Heart right ventricle (tissue), 16 donors: ENCODE measurements at places on chromosomes 7 and 10. TPM values are rescaled to one million over a fixed set of nuclear protein-coding genes. Genes with fewer than 3 reads are reported as not detected.

Gene LEP
- 3.3 TPM for total RNA-seq

Gene RARRES2
- 21.9 TPM for total RNA-seq

Gene PCLO
- 2.3 TPM for total RNA-seq

Gene POLR3A
- 10.4 TPM for total RNA-seq

Gene MRLN
- total RNA-seq: not detected

Gene SRRM3
- total RNA-seq: 2.4 TPM

Gene OR2A5
- not detected for total RNA-seq

Gene SLIT1
- 0.04 TPM for total RNA-seq

Gene PLCE1
- 4.8 TPM for total RNA-seq

DNA sequence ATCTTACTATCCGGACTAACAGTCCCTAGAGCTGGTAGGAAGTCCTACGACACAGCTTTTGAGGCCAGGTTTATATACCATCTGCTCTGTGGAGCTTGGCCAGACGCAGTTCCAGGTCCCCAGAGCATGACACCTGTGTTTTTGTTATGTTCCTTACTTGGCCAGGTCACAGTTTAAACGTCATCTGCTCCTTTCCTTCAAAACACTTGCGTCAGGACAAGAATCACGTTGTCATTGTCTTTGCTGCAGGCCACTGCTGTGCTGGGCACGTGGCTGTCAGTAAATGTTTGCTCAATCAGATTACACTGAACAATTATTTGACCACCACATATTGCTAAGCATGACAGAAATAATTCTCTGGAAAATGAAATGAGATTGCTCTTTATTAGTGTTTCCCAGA lies 23.9 kb downstream of the SLC18A2 start:
- peaks cover 43% of the 10 kb centered on the region for H3K27me3 ChIP-seq
- no peak overlapping the region for H3K4me3 ChIP-seq
- H3K36me3 ChIP-seq: no peaks in the 10 kb centered on the region
- DNase-seq: no peak
- no peaks in the 10 kb centered on the region for H3K4me1 ChIP-seq

GRCh38 chr7:24793982-24794648 lies 36.9 kb upstream of the GSDME start:
- no peak overlapping the region for H3K27ac ChIP-seq
- no peak for DNase-seq
- H3K4me3 ChIP-seq: no peak overlapping the region
- no peaks in the 10 kb centered on the region for H3K4me1 ChIP-seq
- no peaks in the 10 kb centered on the region for H3K36me3 ChIP-seq

GRCh38 chr10:31319602-31320549 lies 860 bp downstream of the ZEB1 start:
- peaks cover 14% of the 10 kb centered on the region for H3K4me1 ChIP-seq
- DNase-seq: peak; percentile 50
- no peaks in the 10 kb centered on the region for H3K36me3 ChIP-seq
- H3K27ac ChIP-seq: peak overlapping the region; percentile 98
- no peaks in the 10 kb centered on the region for H3K27me3 ChIP-seq

GRCh38 chr7:138023618-138024342 lies 21.9 kb upstream of the CREB3L2 start:
- H3K27me3 ChIP-seq: no peaks in the 10 kb centered on the region
- no peaks in the 10 kb centered on the region for H3K36me3 ChIP-seq
- H3K4me3 ChIP-seq: no peak overlapping the region
- DNase-seq: no peak
- H3K27ac ChIP-seq: no peak overlapping the region

- H3K4me1 ChIP-seq: peaks cover 13% of the 10 kb centered on the region
- DNase-seq: no peak
- H3K27me3 ChIP-seq: no peaks in the 10 kb centered on the region
- peak overlapping the region; percentile 28 for H3K27ac ChIP-seq
- no peaks in the 10 kb centered on the region for H3K36me3 ChIP-seq
These were observed 33.5 kb upstream of the CCDC7 start for GRCh38 chr10:32412499-32412853.

DNA sequence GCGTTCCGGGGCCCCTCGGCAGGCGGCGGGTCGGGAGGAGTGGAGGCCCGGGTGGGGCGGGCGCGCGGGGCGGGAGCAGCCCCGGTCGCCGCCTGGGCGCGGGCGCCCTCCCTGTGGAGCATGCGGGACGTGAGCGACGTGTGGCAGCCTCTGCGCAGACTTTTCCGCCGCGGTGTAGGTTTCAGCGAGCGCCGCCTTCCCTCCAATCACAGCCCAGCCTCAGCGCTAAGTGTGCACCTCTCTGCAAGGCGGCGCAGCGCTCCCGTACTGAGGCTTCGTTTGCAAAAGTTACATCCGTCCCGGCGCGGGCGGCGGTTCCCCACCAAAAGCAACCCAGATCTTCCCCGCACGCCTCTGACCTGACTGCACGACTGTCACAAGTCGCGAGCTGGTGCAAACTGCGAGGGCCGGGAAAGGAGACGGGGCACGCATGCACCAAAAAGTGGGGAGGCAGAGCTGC lies 1.2 kb upstream of the PFKFB3 start:
- H3K27ac ChIP-seq: peak overlapping the region; percentile 53
- DNase-seq: peak; percentile 80
- H3K4me3 ChIP-seq: peak overlapping the region; percentile 50
- H3K36me3 ChIP-seq: no peaks in the 10 kb centered on the region
- peaks cover 35% of the 10 kb centered on the region for H3K4me1 ChIP-seq
- no peaks in the 10 kb centered on the region for H3K27me3 ChIP-seq

DNA sequence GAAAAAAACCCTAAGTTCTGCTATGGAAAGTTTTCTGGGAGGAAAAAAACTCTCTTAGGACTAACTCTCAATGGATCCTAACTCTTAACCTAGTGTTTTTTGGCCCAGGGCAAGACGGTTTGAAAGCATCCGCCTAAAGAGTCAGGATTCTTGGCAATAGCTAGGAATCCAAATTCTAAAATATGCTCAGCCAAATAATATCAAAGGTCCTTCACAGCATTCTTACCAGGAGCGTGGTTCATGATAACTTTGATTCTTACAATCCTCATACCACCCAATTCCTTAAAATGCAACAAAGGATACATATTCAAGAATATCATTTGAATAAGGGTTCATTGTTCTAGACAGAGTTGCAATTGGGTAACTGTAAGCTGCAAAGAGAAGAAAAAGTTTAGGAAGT lies 21.3 kb downstream of the CPA1 start:
- no peaks in the 10 kb centered on the region for H3K27me3 ChIP-seq
- H3K36me3 ChIP-seq: no peaks in the 10 kb centered on the region
- no peak overlapping the region for H3K27ac ChIP-seq
- no peaks in the 10 kb centered on the region for H3K4me1 ChIP-seq
- no peak overlapping the region for H3K4me3 ChIP-seq

- DNase-seq: no peak
- H3K4me1 ChIP-seq: no peaks in the 10 kb centered on the region
- peaks cover 2% of the 10 kb centered on the region for H3K27me3 ChIP-seq
- H3K4me3 ChIP-seq: no peak overlapping the region
These were observed 324.8 kb downstream of the SFMBT2 start for GRCh38 chr10:7085913-7086589.

DNA sequence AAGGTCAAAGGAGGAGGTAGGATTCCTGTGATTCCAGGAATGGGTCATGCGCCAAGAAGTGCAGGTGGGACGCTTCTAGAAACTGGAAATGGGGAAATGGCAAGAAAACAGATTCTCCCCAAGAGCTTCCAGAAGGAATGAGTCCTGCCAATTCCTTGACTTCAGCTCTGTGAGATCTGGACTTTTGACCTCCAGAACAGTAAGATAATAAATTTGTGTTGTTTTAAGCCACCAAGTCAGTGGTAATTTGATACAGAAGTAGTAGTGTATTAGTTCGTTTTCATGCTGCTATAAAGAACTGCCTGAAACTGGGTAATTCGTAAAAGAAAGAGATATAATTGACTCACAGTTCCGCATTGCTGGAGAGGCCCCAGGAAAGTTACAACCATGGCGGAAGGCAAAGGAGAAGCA lies 178.6 kb upstream of the GALNT17 start:
- no peaks in the 10 kb centered on the region for H3K4me1 ChIP-seq
- DNase-seq: no peak
- H3K4me3 ChIP-seq: no peak overlapping the region
- no peaks in the 10 kb centered on the region for H3K36me3 ChIP-seq

DNA sequence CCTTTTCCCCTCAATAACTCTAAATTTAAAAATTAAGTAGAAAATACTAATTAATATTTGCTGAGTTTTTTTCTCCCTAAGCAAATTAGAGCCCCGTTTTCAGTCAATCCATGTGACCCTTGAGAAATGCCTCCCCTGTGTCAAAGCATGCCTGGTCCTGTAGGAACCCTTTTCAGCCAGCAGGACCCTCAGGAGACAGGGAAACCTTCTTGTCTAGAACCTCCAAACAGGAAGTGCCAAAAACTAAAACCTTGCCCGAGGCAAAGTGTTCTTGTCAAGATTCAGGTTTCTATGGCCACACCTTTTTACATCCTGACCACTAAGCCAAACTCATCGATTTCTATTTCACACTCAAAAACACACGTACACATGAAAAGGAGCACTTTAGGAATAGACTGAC lies 60.1 kb upstream of the NFE2L3 start:
- DNase-seq: no peak
- H3K4me3 ChIP-seq: no peak overlapping the region
- H3K36me3 ChIP-seq: no peaks in the 10 kb centered on the region

GRCh38 chr7:41517771-41518170 lies 185.1 kb downstream of the INHBA start:
- no peaks in the 10 kb centered on the region for H3K27me3 ChIP-seq
- no peaks in the 10 kb centered on the region for H3K36me3 ChIP-seq
- no peaks in the 10 kb centered on the region for H3K4me1 ChIP-seq
- no peak overlapping the region for H3K4me3 ChIP-seq
- no peak overlapping the region for H3K27ac ChIP-seq
- DNase-seq: no peak

- no peak for DNase-seq
- H3K4me1 ChIP-seq: no peaks in the 10 kb centered on the region
- no peaks in the 10 kb centered on the region for H3K27me3 ChIP-seq
- no peak overlapping the region for H3K4me3 ChIP-seq
- no peaks in the 10 kb centered on the region for H3K36me3 ChIP-seq
These were observed 59.8 kb downstream of the RAMP3 start for GRCh38 chr7:45217358-45217757.

GRCh38 chr7:69189406-69189805 lies 408.9 kb upstream of the AUTS2 start:
- H3K4me1 ChIP-seq: no peaks in the 10 kb centered on the region
- DNase-seq: no peak
- H3K4me3 ChIP-seq: no peak overlapping the region
- no peaks in the 10 kb centered on the region for H3K27me3 ChIP-seq

- peaks cover 17% of the 10 kb centered on the region for H3K27me3 ChIP-seq
- H3K4me1 ChIP-seq: no peaks in the 10 kb centered on the region
- no peaks in the 10 kb centered on the region for H3K36me3 ChIP-seq
- H3K27ac ChIP-seq: no peak overlapping the region
- DNase-seq: no peak
These were observed 220.2 kb downstream of the EMX2 start for GRCh38 chr10:117762819-117763172.

DNA sequence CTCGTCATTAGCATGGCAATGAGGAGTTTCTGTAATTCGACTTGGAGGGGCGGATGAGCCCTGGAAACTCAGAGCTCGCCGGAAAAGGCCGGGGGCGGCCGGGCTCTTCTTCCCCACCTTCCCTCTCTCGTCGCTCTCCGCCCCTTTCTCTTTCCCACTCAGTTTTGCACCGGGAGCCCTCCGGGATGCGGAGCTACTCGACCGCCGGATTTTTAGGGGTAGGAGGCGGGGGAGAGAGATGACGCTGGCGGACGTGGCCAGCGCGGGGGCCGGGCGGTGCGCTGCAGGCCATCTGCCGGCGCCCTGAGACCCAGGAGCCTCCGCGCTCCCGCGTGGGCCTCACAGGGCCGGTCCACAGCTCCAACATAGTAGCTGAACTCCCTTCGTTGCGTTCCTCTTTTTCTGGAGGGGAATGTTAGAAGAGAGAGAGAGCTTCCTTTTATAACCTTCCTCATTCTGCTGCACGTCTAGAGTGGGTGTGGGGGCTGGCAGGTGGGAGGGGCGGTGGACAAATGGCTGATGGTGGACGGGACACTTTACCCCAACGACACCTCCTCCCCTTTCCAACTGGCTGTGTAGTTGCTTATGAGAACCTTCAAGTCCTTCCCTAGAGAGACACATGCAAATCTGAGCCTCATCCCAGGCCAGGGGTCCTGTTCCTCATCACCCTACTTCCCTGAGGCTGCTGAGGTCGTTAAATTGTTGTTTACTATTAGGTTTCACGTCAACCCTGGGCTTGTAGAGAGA lies 1.1 kb upstream of the HOXA1 start:
- H3K4me3 ChIP-seq: peak overlapping the region; percentile 71
- peaks cover 100% of the 10 kb centered on the region for H3K27me3 ChIP-seq
- no peaks in the 10 kb centered on the region for H3K36me3 ChIP-seq
- H3K4me1 ChIP-seq: peaks cover 31% of the 10 kb centered on the region
- H3K27ac ChIP-seq: peak overlapping the region; percentile 45
- DNase-seq: no peak

DNA sequence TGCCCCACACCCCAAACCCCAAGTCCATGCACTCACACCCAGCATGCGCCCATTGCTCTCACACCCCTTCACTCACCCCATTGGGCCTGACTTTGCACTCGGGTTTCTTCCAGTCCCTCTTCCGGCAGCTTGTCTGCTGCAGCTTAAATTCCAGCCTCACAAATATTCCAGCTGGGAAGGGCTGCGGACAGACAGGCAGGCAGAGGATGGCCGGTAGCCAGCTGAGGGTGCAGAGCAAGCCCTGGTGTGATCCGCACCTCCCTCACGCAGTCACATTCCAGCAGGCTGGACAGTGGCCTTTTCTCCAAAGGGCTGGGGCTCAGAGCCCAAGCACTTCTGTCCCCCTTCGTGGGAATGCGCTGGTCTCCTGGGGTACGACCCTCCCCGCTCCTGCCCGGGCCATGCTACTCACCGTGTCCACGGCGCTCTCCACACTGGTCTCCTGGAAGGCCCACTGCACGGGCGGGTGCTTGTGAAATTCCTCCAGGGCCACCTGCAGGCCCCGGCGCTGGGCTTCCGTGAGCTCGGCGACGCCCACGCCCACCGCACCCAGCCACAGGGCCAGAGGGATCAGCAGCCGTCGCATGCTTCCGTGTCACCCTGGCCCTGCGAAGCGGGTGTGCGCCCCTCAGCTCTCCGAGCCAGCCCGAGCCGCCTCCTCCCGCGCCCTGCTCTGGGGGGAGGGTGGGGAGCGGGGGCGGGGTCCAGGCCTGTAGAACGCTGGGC lies 1.2 kb downstream of the RARRES2 start:
- peaks cover 41% of the 10 kb centered on the region for H3K27me3 ChIP-seq
- no peaks in the 10 kb centered on the region for H3K36me3 ChIP-seq
- peaks cover 20% of the 10 kb centered on the region for H3K4me1 ChIP-seq
- peak overlapping the region; percentile 51 for H3K27ac ChIP-seq

DNA sequence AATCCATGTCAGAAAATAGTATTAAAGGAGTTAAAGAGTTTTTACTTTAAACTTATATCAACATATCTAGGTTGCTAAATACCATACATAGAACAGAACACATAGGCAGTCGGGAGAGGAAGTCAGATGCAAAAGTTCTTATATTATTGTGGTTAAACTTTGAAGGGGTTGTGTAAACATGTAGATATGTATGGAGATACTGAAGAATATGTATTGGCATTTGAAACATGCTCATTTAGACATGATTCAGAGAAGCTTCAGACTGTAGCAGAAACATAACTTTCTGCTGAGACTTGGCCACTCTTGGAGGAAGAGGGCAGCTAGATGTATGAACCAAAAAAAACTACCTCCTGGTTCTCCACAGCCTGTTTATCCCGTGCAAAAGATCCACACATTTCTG lies 103.5 kb upstream of the FERD3L start:
- DNase-seq: no peak
- H3K4me3 ChIP-seq: no peak overlapping the region
- no peaks in the 10 kb centered on the region for H3K4me1 ChIP-seq
- H3K36me3 ChIP-seq: no peaks in the 10 kb centered on the region
- no peaks in the 10 kb centered on the region for H3K27me3 ChIP-seq
- no peak overlapping the region for H3K27ac ChIP-seq

GRCh38 chr10:123640016-123640535 lies 26.1 kb upstream of the GPR26 start:
- no peak overlapping the region for H3K27ac ChIP-seq
- no peaks in the 10 kb centered on the region for H3K4me1 ChIP-seq
- no peaks in the 10 kb centered on the region for H3K36me3 ChIP-seq
